ENCODE measurements at places on chromosomes 6 and 20.

GRCh38 chr6:161853657-161854056 lies 579.8 kb upstream of the AGPAT4 start:
- no peak for DNase-seq

GRCh38 chr6:53582963-53583362 lies 38.1 kb upstream of the GCLC start:
- DNase-seq = no peak

GRCh38 chr6:154638369-154638768 lies 94.8 kb upstream of the SCAF8 start:
- DNase-seq = no peak

- no peak for DNase-seq
Observed at GRCh38 chr6:5701174-5701573, 305.6 kb downstream of the NRN1 start.

DNA sequence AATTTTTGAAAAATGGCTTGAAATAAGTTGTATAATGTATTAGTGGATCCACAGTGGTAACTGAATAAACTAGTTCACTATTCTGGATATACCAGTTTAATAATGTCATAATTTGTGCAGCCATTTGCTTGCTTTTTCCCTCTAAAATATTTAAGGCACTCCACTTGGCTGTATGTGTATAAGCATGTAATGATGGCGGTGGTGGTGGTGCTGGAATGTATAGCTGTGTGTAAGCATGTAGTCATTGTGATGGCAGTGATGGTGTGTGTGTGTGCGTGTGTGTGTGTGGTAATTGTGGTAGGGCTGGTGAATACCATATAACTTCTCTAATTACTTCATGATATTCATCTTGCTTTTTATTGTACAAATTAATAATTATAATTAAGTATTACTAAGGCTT lies 89.2 kb upstream of the HIVEP1 start:
- DNase-seq = no peak

- peak; percentile 100 for DNase-seq
Observed at GRCh38 chr6:19554356-19555225, 282.6 kb upstream of the ID4 start.

DNA sequence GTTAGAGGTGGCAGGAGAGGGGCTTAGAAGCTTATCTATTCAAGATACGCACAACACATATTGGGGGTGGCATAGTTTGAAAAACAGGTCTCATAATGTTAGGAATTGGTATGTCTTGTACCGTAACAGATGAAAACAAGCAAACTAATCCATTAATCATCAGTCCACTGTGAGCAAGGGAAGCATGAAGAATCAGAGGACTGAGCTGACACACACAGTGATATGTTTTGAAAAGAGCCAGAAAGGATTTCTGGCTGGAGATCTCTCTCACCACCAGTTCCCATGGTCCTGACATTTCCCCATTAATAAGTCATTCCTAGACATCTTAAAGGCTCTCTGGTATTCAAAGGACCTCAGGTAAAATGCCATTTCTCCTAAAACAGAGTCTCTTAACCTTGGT lies 158.8 kb upstream of the PHACTR1 start:
- no peak for DNase-seq

DNA sequence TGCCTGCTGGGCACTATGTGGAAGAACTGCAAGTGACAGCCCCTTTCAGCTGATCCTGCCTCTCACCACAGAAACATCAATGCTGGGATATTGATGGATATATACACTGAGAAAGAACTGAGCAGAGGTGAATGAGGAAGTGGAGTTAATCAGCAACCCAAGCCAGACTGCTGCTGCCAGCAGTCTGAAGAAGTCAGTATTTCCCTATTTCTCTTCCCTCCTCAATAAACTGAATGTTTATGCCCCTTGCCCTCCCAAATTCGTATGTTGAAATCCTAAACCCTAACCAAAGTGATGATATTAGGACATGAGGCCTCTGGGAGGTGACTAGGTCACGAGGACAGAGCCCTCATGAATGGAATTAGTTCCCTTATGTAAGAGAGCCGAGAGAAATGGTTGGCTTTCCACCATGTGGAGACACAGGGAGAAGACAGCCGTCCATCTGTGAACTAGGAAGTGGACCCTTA lies 76.3 kb downstream of the CDK19 start:
- no peak for DNase-seq

GRCh38 chr20:37526839-37527637 lies 638 bp downstream of the BLCAP start:
- no peak for DNase-seq

GRCh38 chr6:122063076-122063475 lies 336.4 kb upstream of the HSF2 start:
- peak; percentile 33 for DNase-seq

DNA sequence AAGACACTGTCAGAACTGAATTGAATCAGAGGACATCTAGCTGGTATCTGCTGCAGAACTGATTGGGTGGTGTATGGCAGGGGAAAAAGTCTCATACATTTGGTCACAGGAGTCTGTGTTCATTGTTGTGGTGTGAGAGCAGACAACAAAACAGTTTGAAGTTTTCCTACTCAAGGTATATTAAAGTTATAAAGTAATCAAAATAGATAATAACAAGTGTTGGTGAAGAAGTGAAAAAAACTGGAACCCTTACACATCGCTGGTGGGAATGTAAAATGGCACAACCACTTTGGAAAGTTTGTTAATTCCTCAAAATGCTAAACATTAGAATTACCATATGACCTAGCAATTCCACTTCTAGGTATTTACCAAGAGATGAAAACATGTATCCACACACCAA lies 24.7 kb downstream of the SRPK1 start:
- DNase-seq = no peak

- no peak for DNase-seq
Observed at GRCh38 chr20:53707371-53708055, 113.9 kb upstream of the ZNF217 start.

DNA sequence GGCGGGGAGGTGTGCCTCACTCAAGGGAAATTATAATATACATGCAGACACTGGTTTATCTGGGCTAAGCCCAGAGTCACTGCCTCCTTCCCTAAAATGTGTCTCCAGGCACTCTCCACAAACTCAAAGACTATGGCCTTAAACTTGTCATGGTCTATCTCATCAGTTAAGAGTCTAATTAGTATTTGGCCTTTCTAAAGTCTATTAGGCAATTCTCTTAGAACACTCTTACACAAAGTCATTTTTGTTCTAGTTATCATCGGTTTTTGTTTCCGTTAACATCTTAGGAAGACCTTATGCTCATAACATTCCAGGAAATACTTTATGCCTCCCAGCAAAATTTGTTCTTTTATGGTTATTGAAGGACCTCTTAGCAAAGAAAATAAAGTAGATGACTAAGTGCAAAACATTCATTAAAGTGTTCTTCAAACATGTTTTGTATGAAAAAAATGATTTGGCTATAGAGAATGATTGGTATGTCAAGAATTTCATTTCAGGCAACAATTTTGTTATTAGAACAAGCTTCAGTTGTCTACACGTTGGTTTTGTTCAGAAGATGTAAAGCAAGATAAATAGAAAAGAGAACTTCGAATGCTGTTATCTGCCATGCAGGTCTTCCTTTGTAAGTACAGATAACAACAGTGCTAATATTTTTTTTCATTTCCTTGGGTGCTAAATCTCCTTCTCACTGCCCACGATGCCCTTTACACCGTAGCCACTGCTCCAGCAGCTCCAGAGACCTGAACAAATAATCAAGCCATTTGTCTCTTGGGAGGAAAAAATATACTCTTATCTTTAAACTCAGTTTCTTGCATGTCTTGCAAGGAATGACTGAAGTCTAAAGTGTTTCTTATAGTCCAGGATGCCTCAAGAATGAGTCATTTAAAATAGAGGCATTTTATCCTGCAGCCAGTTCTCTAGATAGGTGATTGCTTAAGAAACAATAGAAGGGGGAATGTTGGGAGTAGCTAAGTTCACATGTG lies 170.4 kb downstream of the HTR1B start:
- no peak for DNase-seq

GRCh38 chr6:32096087-32096393 lies 13.1 kb downstream of the TNXB start:
- no peak for DNase-seq

DNA sequence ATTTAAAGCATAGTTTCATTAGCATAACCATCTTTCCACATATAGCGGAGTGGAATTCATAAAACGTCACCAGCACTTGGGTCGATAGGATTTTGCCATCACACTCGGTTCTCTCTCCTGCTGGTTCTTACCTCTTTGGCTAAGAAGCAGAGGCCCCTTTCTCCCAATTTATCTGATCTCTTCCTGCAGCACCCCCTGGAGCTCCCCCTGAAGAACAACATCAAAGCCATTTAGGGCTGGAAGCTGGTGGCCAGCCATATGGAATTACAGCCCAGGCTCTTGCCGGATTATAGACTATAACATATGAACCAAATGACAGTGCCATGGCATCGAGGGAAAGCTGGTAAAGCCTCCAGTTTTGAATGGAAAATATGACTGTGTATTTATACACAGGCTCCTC lies 6.4 kb upstream of the KIF6 start:
- no peak for DNase-seq

GRCh38 chr6:118776607-118777549 lies 117.1 kb upstream of the ASF1A start:
- peak; percentile 67 for DNase-seq

DNA sequence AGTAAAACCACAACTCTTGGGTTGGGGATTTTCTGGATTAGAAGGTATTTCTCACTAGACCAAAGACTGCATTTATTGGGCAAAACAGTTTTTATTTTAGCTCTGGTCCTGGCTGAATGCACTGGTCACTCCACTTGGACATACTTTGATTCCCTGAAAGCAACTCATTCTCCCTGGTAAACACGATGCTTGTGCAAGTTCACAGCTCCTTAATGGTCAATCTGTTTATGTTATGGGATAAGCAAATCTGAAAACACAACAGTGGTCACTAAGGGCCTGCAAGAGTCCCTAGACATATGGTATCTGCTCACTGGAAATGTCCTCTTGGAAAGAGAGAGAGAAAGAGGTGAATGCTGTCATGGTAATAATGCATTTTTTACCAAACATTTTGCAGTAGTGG lies 559.8 kb downstream of the CDH26 start:
- DNase-seq = no peak

GRCh38 chr20:52331655-52332054 lies 140.1 kb upstream of the ZFP64 start:
- no peak for DNase-seq

DNA sequence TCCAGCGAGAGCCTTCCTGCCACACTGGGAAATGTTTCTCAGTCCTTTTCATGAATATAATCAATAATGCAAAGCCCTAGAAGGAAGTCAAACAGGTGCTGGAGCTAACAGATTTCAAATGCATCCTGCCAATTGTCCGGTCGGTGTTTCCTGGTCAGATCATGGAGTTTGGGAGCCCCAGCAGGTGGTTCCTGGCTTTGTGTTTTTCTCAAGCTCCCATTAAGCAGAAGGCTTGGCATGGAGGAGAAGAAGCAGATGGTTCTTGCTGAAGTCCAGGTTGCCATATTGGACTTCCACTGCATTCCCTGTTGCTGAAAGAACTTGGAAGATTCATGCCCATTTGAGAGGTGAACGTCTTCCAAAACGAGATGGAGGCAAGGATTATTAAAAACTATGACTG lies 68.6 kb downstream of the GFOD1 start:
- no peak for DNase-seq

DNA sequence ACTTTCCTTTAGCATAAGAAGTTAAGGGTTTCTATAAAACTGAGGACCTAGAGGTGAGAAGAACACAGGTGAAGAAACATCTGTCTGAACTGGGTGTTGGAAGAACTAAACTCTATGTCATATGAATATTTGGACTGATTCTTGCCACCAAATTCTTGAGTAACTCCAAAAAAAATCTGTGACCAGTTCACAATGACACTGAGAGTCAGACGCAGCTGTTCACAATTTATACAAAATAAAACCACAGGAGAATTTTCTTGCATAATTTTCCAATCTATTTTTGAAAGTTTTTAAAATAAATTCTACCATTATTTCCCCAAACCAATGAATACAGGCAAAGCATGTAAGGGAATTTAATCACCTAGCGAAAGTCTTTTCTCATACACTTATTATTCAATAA lies 148.1 kb upstream of the TCF21 start:
- DNase-seq = no peak

DNA sequence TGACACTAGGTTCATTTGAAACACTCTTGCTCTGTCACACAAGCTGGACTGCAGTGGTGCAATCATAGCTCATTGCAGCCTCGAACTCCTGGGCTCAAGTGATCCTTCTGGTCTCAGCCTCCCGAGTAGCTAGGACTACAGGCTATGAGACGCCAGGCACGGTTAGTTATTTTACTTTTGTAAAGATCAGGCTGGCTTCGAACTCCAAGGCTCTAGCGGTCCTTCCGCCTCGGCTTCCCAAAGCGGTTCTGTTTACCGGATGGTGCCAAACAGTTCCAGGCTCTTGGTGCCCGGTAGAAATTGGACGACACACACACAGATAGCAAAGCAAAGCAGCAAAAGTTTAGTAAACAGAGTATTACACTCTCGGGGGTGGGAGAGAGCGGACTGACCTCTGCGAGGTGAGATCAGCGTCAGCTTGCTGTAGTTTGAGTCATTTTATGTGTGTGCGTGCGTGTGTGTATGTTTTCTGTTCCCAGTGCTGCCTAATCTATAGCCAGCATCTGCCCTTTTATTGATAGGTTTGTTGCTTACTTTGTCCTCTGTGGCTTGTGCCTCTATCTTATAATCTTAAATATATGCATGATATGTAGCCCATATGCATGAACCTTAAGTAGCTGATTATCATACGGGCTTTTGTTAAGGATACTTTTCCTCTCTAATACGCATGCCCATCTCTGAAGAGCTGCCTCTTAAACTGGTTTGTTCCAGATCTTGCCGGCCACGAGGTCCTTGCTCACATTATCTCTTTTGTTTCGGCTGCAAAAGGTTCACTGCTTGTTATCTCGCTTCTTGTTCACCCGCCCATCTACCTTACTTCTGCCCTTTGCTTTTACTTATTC lies 75.2 kb downstream of the OR2B2 start:
- peak; percentile 94 for DNase-seq

DNA sequence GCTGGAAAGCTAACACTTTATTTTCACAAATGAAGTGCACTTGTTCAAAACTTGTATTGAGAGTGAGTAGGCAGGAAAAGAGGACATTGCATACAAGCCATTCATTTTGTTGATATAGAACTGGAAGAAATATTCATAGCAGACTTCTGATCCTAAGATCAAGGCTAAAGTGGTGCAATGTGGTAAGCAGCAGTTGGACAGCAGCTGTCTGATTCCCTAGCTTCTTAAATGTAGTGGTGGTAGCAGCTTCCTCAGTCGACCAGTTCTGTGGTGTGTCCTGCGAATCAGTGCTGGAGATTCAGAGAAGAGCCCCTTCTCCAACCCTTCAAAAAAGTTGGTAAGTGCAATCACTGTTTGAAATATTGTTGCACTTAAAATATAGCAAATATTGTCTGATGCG lies 281.7 kb upstream of the GJE1 start:
- DNase-seq = no peak

All from NCI-H1105 treated with DMSO at 0.1 percent for 48 hours (cell line).